ENCODE measurements at places on chromosomes 16 and 17.

- DNase-seq = no peak
These were observed 139.7 kb downstream of the SEC14L1 start for GRCh38 chr17:77280304-77281121.

DNA sequence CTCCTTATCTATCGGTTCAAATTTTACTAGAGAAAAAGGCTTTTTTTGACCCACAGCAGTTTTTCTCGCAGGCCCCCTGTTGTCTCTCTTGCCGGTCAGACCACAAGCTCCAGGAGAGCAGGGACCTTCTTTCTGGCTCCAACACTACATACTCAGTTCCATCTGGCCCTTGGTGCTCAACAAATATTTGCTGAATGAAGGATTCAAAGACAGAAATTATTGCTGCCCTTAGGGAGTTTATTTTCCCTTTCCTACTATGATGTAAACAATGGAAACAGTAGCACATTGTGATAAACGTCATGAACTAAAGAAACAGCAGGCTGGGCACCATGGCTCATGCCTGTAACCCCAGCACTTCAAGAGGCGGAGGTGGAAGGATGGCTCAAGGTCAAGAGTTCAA lies 59.0 kb upstream of the ATP2A3 start:
- DNase-seq = no peak

- DNase-seq = no peak
These were observed 109.5 kb downstream of the CDH8 start for GRCh38 chr16:61926766-61927165.

DNA sequence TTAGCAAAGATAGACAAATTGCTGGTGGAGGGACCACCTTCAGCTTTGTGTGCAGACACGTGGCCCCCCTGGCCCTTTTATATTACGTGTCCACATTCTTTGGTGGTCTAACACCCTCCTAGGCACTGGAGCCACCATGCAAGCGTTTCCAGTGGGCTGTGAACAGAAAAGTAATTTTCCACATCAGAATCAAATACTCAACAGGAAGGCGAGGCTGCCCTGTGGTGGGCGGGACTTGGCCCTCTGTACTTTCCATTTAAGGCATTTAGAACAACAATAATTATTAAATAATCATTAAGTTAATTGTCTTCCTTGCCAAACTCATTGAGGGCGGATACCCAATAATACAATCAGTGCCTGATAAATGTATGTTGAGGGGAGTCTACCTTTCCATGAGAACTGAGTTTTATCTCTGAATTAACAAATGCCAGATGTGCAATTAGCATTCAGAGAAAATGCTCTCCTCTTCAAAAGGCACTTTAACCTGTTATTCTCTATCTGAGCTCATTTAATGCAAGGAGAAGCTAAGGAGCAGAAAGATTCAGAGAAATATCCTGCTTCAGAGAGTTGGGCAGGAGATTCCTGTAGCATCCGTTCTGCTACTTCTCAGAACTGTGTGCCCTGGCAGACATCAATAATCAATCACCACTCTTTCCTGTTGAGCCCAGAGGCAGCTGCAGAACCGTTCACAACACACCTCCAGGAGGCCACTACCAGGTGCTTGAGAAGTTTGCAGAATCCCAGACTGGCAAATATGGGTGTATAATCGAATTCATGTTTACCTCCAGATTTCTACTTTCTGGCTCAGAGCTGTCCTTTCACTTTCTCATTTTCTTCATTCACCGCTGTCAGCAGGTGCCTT lies 109.4 kb downstream of the CMIP start:
- DNase-seq = no peak

GRCh38 chr17:45660474-45660873 lies 123.6 kb upstream of the CRHR1 start:
- DNase-seq = no peak

DNA sequence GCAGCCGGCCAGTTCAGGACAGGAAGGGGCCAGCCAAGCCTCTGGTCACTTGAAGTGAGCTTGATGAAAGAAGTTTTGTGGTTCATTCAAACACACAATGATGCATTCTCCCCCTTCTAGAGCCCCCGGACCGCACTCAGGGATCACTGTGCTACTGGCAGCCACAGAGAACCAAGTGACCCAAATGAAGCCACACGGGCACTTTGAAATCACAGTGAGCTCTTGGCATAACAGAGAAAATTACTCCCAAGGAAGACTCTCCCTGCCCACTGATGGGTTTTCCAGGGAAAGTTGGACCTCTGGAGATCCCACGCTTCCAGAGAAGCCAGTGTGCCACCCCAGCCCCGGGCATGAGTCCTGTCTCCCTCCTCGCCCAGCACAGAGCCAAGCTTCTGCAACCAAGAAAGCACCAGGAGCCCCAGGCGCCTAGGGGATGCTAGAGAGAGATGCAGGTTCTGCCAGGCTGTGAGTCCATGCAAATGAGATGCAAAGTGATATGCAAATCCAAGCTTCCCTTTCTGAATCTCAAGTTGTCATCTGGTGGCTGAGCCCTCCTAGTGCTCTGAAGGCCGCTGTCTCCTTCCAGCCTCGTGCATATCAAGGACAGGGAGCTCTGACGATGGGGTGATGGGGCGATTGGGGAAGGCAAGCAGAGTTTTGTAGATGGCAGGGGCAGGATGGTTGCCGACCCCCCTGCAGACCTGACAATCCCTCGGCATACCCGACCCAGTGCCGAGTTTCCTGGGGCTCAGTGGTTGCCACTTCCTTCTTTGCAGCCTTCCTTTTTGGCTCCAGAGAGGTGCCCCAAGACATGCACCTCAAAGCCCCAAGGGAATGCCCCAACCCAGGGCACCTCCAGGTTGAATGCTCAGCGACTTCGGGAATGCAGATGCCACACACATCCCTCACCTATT lies 59.7 kb upstream of the TNRC6C start:
- no peak for DNase-seq

DNA sequence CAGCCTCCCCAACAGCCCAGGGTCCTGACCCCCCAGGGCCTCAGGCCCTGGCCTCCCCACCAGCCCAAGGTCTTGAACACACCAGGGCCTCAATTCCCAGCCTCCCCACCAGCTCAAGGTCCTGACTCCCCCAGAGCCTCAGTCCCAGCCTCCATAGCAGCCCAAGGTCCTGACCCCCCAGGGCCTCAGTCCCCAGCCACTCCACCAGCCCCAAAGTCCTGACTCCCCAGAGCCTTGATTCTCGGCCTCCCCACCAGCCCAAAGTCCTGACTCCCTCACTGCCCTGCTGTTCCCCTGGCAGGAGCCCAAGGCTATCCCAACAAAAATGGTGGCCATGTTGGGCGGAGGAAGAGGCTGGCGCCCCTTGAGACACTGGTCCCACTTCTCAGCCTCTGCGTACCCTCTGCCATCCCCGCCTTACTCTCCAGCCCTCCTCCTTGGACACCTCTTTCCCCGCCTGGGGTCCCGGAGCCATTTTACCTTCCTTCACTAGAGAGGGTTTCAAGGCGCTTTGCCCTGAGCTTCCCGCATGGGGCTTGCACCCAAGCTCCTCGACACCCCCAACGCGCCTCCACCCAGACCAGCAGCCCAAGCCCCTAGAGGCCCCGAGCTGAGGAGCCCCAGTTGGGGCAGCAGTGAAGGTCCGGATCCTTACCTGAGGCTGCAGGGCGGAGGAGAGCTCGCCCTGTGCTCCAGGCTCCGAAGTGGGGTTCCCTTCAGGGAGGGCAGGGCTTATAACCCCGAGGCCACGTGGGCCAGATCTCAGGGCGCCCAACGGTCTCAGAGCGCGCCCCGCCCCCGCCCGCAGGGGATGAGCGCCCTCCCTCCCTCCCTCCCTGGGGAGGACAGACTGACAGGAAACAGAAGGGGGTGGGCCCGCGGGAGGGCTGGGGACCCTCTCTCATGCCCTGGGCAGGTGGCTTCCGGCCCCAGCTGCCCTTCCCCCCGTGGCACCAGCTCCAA lies 3.5 kb upstream of the TSPOAP1 start:
- DNase-seq = peak; percentile 95

GRCh38 chr17:37107406-37108083 lies 158.8 kb downstream of the AATF start:
- DNase-seq = no peak

GRCh38 chr16:85755929-85756768 lies 5.3 kb upstream of the C16orf74 start:
- no peak for DNase-seq

- no peak for DNase-seq
These were observed 26.0 kb downstream of the MSI2 start for GRCh38 chr17:57282296-57282695.
